ENCODE measurements at places on chromosomes 6 and 20.

- no peak for DNase-seq
Observed at GRCh38 chr6:69216127-69216526, 580.7 kb downstream of the LMBRD1 start.

DNA sequence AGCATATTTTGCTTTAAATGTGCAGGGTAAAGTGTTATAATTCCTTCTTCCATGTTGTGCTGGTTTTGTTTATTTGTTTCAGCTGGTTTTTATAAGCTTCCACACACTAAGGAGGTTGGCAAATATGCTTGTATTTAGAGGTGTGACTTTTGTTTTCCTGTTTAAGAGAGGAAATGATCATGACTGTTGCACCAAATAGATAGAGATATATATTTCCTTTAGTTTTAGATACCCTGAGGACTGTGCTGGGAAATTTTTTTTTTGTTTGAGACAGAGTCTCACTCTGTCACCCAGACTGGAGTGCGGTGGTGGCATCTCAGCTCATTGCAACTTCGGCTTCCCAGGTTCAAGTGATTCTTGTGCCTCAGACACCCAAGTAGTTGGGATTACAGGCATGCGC lies 5.8 kb downstream of the TBPL1 start:
- DNase-seq: no peak

DNA sequence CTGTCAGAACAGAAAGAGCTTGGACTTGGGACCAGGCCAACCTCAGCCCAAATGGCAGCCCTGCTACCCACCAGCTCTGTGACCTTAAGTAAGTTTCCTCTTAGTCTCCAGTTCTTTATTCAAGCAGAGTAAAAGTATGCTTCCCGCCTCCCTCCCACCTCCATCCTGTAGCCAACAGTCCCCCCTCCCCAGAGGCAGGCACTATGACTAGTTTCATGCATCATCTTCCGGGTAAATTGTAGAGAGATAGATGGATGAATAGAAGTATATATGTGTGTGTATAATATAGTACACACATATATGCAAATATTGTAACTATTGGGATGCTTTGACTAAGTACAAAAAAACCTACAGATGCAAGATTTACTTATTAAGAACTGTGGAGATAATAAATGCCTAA lies 39.5 kb upstream of the B4GALT5 start:
- DNase-seq: no peak

GRCh38 chr6:119676961-119677360 lies 327.4 kb upstream of the MAN1A1 start:
- DNase-seq: no peak

- no peak for DNase-seq
Observed at GRCh38 chr6:131292145-131292938, 157.1 kb downstream of the AKAP7 start.

DNA sequence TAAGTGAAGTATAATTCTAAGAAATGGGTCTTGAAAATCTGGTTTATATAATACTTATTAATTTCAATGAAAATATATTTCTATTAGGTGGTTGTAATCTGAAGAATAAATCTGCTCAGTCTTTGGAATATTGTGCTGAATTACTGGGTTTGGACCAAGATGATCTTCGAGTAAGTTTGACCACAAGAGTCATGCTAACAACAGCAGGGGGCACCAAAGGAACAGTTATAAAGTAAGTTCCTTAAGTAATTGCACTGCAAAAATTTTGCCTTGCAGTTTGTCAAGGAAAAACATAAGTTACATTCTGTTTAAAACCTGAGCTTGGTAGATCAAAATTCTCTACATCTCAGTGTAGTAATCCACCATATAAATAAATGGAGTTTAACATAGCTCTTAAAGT lies 106.0 kb downstream of the MYO6 start:
- DNase-seq: no peak

DNA sequence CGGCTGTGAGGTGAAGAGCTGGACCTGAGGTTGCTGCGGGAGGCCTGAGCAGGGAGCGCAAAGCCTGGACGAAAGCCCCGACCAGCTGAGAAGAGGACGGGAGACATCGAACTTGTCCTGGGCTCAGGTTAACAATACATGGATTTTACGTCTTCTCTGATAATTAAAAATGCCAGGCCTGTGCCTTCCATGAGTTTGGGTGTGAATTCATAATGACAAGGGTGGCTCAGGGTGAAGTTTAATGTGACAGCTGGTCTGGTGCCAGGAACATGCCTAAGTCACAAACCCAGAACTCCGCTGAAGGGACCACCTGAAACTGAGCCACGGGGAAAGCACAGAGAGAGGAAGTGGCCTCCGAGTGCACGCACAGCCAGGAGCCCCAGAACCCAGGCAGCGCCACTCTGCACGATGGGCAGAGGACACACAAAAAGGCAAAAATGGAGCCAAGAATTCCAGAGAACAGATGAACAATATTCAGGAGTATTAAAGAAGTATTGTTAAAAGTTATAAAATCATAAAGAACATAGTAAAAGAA lies 150.1 kb upstream of the RPS6KA2 start:
- no peak for DNase-seq
